HCT116 (cell line): ENCODE measurements at places on chromosomes 2 and 18. TPM values are rescaled to one million over a fixed set of nuclear protein-coding genes. Genes with fewer than 3 reads are reported as not detected.

The SULT1C4 gene
- not detected for total RNA-seq

The ITGA4 gene
- 0.49 TPM for total RNA-seq

The XRCC5 gene
- total RNA-seq: 424 TPM

The REG3A gene
- total RNA-seq: not detected

The TRAPPC12 gene
- total RNA-seq: 47.4 TPM

DNA sequence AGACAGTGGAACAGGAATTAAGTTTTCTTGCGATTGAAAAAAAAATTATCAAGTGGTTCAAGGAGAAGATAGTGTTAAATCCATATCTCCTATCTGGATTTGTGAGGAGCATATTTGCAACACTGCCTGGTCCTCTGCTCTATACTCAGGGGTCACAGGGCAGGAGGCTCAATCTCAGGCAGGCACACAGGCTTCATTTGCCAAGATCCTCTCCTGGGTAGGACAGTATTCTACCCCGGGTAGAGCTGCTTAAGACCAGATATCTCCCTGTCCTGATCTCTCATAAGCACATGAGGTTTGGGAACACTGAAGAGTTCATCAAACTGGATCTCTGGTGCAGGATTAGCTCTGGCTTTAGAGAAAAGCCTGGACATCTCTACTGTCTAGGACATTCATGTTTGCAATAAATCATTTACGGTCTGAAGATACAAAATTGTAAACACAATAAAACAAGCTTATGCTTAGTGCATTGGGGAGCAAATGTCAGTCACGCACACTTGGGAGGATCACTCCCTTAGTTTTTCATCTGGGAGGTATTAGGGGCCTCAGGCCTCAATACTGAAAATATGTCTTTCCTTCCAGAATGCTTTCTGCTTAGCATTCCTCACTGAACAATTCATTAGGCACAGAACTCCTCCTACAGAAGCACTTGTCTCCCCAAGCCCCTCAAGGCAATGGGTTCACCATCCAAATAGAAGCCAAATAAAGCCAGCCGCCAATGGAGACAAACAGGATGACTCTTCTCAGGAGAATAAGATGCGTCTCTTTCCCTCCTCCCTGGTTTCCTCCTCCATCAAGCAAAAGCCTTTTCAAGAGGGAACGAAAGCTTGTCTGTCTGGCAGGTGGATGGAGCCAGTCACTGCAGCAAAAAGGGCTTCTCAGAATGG is 34.1 kb upstream of the LCLAT1 start:
- DNase-seq: no peak

GRCh38 chr2:234951664-234952269 is at the start of gene SH3BP4:
TSS of gene SH3BP4 (plus strand) at chr2:234952017. CDS start at chr2:235035003, 82,986 bp downstream.
- no peak for DNase-seq

- no peak for DNase-seq
Measured at GRCh38 chr2:58939388-58939787, 698.3 kb upstream of the FANCL start.

DNA sequence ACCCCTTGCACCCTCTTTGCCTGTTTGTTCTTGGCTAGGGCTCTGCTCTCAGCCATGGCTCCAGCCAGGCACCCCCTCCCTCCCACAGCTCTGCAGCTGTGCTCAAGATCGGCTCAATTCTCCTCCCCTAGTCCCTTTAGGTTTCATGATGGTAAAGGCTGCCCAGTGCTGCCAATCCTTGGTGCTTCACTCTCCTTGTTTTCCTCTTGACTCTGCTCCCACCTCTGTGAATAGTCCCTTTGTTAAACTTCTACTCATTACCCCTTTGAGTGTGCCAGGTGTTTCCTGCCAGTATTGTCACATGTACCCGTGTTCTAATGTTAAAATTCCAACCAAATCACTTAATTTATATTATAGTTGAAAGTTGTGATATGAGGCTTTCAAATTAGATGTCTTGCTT is 101.0 kb upstream of the CERS6 start:
- no peak for DNase-seq

DNA sequence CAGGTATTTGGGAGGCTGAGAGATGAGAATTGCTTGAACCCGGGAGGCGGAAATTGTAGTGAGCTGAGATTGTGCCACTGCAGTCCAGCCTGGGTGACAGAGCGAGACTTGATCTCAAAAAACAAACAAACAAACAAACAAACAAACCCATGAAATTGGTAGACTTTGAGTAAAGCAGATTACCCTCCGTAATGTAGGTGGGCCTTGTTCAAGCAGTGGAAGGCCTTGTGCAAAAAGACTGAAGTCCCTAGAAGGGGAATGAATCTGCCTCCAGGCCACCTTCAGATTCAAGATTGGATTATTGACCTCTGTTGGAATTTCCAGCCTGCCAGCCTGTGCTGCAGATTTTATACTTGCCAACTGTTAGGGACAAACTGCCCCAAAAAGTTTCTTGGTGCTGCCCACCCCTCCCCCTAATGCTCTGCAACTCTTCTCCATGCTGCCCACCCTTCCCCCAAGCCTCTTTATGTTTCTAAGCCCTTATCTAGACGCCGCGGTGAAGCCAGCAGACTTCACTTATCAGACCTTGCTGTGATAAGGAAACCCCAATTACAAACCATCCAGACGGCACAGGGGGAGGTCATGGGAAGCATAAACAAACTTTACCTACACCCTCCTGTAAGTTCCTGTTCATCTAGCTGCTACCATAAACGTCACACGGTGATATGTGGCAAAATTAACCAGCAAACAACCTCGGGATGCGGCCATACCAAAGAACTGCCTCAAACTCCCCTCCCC is 17.0 kb downstream of the CYP27A1 start:
- no peak for DNase-seq

GRCh38 chr18:35185771-35186170 is 55.1 kb upstream of the ZNF397 start:
- no peak for DNase-seq

- DNase-seq: no peak
Measured at GRCh38 chr2:226902041-226902966, 66.5 kb downstream of the RHBDD1 start.

DNA sequence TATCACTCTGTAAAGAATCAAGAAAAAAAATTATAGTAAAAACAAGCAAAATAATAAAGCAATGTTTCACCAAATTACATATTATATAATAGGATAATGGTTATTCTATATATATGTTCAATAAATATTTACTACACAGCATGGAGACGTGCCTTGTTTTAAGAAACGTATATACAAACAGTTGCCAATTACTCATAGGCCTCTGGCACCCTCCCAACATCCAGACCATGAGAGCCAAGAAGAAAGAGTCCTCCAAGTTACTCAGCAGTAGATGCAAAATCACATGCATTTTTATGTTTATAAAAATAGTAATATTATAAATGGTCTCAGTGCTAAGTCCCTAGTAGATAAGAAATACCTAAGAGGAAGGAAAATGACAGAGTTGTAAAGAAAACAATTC is 64.8 kb downstream of the REV1 start:
- no peak for DNase-seq
